MV-4-11 (cell line): ENCODE measurements at places on chromosomes 1 and 21.

- DNase-seq, result no peak
Measured at GRCh38 chr1:56547473-56547872, 31.9 kb downstream of the PLPP3 start.

DNA sequence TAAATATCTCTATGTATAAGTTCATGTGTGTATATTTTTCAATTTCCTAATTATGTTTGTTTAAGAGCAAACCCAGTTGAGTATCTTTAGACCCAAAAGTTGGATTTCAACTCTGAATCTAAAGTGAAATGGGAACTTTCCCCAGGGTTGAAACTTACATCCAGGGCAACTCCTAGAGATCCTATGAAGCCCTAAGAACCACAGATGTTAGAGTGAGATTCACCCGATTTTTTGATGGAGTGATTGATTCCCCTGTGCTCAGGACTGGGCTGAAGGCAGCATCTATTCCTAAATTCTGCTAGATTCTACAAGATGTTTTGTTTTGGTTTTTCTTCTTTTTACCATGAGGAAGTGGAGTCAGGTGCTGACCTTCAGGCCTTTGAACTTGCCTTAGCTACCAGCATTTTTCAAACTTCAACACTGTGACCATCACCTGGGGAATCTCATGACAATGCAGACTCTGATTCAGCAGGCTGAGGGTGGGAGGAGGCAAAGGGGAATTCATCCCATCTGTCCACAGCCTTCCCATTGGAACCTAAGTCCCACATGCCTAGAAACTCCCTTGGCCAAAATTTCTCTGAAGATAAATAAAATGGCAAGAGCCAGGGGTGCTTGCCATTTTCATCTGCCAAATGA is 145.5 kb downstream of the ETS2 start:
- DNase-seq, result no peak

DNA sequence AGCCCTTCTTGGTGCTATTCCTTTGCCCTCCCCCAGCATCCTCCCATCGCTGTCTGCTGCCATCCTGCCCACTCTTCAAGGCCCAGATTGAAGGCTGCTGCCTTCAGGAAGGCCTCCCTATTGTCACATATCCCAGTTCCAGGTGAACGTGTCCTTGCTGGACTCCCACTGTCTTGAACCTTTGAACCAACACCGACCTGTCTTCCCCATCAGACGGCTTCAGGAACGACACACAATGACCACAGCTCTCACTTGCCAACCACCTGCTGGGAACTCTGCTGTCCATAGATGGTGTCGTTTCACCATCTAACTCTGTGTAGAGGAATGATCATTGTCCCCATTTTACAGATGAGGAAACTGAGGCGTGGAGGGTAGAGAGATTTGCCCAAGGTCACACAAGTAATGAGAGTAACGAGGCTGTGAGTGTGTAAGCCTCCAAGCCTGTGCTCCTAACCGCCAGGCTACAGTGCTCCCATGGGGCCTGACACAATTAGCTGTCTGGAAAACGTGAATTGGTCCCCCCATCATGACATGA is 9.9 kb upstream of the PLEKHG5 start:
- DNase-seq, result no peak

GRCh38 chr1:28046716-28047115 is 41.7 kb downstream of the EYA3 start:
- DNase-seq, result peak; percentile 33

DNA sequence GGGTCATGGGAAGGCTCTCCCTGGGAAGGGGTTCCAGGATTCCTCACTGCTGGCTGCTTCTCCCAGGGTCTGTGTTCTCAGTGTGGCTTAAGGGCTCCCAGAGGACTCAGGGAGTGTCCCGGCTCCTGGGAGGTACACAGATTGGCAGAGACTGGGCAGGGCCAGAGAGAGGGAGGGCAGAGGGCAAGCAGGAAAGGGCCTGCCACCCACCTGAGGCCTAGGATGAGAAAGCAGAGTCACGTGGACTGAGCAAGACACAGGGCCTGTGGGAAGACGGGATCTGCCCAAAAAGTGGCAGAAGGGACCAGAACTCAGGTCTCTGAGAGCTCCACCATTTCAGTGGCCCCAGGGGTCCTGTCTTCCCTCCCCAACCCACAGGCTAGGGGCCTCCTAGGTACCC is 871 bp downstream of the SLFNL1 start:
- DNase-seq, result no peak

- DNase-seq, result no peak
Measured at GRCh38 chr1:15936025-15936424, 39.9 kb downstream of the ZBTB17 start.
